Stimulated activated CD8-positive, alpha-beta memory T cell treated with anti-CD3 and anti-CD28 coated beads, Interleukin-7, amount 100 ng/mL, for 1 hour (primary cell): ENCODE measurements at places on chromosomes 4 and X.

GRCh38 chr4:25307596-25307995 is 5.0 kb upstream of the ZCCHC4 start:
- no peak for DNase-seq

DNA sequence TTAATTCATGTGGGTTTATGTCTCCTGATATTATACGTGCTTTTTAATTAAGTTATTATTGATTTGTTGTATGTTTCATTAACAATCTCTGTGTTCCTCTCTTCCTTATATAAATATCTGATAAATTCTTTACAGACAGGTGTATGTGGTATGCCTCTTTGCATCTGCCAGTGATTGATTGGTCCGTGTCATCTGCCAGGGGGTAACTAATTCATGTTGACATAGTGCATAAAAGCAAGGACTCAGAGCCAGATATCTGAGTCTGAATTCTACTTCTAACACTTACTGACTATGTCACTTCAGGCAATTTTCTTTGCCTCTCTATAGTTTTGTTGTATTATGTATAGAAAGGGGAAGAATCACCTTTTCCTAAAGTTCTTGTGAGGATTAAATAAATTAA is 5.2 kb upstream of the AMBN start:
- DNase-seq = no peak

DNA sequence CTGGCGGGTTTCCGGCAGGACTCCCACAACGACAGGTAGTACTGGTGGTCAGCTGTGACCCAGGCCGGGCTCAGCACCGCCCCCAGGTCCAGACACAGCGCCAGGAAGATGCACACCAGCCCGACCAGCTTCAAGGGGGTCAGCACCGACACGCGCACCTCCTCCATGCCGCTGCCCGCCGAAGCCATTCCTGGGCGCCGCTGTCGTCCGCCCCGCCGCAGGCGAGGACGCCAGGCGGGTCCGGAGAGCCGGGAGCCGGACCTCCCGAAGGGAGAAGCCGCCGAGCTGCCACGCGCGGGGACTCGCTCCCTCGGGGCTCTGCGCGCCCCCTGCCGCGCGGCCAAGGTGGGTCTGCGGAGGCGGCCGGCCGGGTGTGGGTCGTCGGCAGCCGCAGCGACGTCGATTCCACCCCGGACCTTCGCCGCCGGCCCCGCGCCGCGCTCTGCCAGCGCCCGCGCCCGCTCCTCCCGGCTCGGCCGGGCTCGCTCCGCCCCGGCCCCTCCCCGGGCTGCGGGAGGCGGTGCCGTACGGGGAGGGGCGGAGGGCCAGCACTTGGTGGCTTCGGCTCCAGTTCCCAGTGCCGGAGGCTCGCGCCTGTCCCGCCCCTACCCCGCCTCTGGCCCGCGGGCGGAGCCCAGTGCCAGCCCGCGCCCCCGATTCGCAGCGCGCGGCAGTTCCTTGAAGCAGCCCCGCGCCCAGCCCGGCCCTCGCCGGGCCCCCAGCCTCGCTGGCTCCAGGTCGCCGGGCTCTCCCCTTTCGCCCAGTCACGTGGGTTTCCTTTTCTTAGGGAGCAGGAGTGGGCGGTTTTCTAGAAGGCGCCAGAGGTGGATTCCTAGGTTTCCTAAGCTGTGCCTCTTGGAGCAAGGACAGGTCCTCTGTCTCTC is at the start of gene TMEM47:
TMEM47 (minus strand) TSS at position 444 of the 884 bp plus-strand sequence; CDS start at position 188, 256 bp downstream.
- no peak for DNase-seq

- no peak for DNase-seq
Measured at GRCh38 chr4:106362086-106362825, 6.3 kb downstream of the GIMD1 start.

DNA sequence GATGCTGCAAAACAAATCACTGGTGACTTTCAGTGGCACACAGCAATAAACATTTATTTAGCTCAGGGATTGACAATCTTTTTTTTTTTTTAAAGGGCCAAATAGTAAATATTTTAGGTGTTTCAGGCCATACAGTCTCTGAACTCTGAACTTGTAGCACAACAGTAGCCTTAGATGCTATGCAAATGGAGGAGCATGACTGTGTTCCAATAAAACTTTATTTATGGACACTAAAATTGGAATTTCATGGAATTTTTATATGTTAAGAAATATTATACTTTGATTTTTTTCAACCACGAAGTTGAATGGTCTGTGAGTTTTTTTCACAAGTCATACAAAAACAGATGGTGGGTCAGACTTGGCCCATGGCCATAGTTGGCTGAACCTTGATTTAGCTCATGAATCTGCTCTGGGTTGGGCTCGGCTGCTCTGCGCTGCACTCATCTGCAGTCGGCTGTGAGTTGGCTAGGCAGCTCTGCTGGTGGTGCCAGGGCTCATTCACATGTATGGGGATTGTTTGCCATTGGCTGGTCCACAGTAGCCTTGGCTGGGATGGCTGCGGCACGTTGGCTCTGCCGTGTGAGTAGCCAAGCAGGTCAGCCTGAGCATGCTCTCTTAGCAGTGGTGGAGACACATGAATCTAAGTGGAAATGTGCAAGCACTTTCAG is 231.7 kb upstream of the PGRMC2 start:
- no peak for DNase-seq

GRCh38 chr4:7945709-7946380 is 6.2 kb upstream of the AFAP1 start:
- no peak for DNase-seq

- DNase-seq = no peak
Measured at GRCh38 chr4:56112377-56112776, 163.6 kb downstream of the CEP135 start.

- DNase-seq = no peak
Measured at GRCh38 chr4:99574530-99575324, at the start of gene MTTP. TSS of gene MTTP (plus strand) at chr4:99574824. CDS start at chr4:99574910, 86 bp downstream.

- DNase-seq = no peak
Measured at GRCh38 chr4:128596853-128597252, 212.6 kb upstream of the JADE1 start.

DNA sequence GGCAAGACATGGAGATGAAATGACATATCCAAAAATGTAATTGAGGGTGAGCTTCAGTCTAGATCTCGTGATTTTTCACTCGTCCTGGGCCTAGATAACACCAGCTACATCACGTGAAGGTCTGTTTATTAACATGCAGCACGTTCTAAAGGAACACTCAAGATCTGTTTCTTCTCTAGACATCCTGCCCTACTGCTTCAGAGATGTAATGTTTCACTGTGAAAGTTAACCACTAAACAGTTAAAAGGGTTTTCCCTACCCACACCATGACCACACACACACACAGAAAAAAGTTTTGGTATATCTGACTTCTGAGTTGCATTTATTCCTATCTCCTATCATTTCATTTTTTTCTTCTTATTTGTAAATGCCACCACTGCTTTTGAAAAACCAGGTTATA is 52.3 kb upstream of the SMIM31 start:
- no peak for DNase-seq

DNA sequence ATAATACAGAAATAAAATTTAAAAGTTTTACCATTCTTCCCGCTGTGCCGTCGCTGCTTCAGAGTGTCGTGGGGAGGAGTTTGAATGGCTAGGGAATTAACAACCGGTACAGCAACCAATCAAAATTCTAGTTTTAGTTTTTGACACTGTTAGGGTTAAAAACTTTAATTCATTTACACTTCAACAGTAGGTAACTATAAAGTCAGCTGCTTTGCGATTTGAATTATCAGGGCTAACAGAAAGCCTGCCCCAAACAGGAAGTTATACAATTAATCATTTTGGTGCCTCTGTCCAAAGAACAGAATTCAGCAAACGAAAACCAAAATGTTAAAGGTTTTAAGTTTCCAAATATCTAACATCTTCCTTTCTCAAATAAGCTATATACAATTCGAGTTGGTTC is 2.3 kb downstream of the HNRNPD start:
- DNase-seq = no peak

- DNase-seq = no peak
Measured at GRCh38 chr4:4524364-4524763, 17.5 kb downstream of the STX18 start.

DNA sequence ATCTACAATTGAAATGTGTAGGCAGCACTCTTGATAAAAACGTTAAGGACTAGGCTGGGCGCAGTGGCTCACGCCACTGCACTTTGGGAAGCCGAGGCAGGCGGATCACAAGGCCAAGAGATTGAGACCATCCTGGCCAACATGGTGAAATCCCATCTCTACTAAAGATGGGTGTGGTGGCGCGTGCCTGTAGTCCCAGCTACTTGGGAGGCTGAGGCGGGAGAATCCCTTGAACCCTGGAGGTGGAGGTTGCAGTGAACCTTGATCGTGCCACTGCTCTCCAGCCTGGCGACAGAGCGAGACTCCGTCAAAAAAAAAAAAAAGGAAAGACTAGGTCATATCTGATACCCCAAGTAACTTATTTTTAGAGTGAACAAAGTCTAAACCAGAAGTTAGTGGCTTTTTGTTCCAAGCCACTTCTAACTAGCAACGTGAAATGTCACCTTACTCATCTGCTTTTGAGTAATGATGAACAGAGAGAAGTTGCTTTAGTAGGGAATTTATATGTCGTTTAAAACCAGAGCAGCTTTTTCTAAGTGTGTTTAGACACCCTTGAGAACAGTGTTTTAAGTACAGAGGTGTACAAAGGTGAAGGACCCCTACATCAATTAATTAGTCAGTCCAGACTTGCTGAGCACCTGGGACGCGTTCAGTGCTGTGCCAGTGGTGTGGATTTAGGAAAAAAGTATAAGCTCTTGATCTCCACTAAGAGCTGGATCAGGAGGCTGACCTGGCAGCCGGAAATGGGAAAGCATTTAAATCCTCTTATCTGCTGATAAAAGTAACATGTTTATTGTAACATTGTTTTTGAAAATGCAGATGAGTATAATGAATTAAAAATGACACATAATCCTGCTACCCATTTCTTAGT is 23.5 kb downstream of the SPRY1 start:
- no peak for DNase-seq

DNA sequence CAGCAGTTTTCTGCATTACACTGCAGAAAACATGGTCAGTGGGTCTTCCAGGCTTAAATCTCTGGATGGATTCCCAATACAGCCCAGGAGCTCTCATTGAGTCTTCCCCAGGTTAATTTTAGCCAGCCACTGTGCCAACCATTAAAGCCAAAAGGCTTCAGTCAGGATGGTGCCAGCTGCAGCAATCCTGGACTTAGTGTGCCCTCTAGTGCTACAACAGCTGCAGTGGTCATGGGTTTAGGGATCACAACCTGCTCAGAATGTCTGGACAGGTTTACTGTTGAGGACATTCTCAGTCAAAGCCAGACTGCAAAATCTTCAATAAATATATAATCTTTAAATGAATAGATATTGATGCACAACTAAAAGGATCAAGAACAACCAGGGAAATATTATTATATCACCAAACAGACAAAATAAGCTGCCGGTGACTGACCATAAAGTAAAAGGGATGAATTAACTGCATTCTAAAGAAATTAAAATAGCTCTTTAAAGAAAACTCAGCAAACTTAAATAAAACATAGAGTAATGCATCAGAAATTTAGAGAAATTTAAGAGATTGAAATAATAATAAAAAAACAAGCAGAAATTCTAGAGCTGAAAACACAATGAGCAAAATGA is 639.9 kb downstream of the SPOCK3 start:
- DNase-seq = no peak

GRCh38 chrX:74284391-74284952 is 19.5 kb upstream of the ZCCHC13 start:
- no peak for DNase-seq

GRCh38 chrX:33082371-33082770 is 129.0 kb downstream of the DMD start:
- no peak for DNase-seq

DNA sequence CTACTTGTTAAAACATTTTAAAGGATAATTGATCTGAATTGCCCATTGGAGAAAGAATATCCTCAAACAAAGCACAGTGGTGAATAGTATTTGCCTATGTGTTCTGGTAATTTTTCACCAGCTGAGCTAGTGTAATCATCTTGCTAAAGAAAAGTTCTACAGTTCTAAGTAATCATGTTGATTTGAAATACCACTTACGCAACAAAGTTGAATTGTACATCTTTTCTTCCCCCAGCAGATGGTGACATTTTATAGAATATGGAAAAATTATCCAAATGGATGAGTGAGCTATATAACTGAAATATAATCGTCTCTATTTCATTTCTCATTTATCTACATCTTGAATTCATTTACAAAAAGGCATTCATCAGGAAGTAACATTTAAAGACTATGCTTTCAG is 9.7 kb upstream of the ZNF674 start:
- DNase-seq = no peak

- no peak for DNase-seq
Measured at GRCh38 chr4:168434993-168435392, 45.3 kb downstream of the DDX60L start.

DNA sequence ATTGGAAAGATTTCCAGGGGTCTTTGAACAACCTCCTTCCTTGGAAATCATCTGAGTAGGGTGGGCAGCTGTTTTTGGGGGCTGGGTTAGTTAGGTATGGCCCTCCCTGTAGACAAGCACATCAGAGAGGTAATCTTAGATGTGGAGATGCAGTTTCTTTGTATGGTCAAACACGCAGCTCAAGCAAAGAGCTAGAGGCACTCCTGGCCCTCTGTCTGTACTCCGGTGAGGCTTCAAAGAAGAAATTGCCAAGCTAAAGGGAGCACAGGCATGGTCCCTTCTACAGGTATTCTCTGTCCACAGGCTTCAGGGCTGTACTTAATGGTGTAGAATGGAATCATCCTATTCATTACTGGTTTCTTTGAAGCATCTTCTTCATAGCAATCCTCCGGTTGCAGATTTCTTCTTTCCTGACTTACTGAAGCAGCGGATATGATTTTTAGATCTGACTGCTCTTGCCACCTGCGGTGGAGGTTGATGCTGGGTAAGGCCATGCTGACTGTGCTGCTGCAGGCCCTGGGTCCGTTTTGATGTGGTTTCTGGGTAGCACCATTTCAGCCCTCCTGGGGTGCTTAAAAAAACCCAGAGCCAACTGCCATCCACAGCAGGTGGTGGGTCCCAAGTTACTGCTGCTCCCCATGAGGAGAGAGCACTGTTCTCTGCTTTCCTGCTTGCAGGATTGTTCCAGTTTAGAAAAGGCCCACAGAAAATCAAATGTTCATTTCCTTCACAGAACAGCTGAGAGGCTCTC is 318.9 kb upstream of the GATB start:
- no peak for DNase-seq

- DNase-seq = no peak
Measured at GRCh38 chr4:15414551-15415091, 13.2 kb upstream of the C1QTNF7 start.

DNA sequence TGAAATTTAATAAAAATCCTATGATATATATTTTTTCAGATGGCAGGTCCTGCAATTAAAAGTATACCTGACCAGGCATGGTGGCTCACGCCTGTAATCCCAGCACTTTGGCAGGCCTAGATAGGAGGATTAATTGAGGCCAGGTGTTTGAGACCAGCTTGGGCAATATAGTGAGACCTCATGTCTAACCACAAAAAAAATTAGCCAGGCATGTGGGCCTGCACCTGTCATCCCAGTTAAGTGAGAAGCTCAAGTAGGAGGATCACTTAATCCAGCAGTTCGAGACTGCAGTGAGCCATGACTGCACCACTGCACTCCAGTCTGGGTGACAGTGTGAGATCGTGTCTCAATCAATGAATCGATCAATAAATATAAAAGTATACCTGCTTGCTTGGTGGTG is 2.5 kb downstream of the OCIAD2 start:
- no peak for DNase-seq

DNA sequence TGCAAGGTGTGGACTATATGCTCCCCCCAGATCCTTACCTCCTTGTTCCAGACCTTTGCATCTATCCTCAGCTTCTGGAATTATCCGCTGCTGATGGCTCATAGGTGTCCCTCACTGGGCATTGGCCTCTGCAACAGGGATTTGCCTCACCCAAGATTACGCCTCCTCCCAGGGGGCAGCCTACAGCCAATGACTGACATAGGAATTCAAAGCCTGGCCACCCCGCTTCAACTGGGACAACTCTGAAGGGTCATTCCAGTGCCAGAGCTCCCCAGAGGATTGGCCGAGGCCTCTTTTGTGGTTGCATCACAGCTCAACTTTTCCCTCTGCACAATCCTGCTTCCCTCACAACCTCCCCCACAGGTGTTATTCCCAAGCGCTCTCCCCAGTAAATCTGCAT is 5.0 kb downstream of the SYN1 start:
- no peak for DNase-seq
